T-helper 2 cell (primary cell): ENCODE measurements at places on chromosomes 1 and 21.

DNA sequence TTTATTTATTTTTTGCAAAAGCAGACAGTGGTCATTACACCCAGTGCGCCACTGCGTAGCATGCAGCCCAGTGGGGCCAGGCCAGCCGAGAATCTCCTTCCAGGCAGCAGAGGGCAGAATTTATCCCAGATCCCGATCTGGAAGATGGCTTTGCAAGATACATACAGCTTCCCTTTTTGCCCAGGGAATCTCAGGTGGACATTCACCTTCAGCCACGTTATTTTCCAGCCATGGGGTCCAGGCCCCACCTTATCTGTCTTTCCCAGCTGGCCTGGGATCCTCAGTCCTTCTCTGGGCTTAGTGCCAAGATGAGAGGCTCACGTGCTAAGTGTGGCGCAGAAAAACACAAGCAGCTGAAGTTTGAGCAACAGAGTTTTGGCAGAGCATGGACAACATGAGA, 123.6 kb downstream of the AJAP1 start:
- no peak for DNase-seq

- DNase-seq = no peak
Observed at GRCh38 chr1:200972985-200973742, 50.4 kb downstream of the KIF21B start.

GRCh38 chr1:159168043-159168442, 3.4 kb upstream of the CADM3 start:
- no peak for DNase-seq

DNA sequence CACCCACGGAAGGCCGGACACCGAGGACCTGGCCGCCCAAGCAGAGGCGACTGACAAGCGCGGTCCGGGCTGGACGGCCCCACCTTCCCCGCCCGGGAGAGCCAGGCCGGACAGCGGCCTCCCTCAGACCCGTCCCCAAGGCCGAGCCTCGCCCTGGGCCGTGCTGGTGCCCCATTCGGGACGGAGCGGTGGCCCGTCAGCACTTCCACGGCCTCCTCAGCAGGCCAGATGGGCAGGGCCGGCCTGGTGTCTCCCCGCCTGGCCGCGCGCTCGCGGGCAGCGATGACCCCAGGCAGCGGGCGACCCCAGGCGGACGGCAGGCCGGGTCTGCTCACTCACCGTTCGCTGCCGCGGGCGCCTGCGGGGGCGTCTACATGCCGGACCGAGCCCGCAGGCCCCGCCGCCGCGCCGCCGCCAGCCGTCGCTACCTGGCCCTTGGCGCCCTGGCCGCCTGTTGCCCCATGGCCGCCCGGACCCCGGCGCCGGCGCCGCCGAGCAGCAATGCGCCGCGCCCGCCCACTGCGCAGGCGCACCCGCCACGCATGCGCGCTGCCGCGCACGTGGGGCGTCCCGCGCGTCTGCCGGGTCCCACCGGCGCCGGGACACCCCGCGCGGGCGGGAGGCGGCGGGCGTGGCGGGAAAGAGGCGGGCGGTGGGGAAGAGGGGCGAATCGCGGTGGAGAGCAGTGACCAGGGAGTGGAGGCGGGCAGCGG, at the start of gene NADK:
NADK (minus strand) TSS at position 521 of the 713 bp plus-strand sequence. CDS start 13,064 bp downstream, outside the sequence.
- DNase-seq = peak; percentile 63

GRCh38 chr1:173175514-173176145, 31.5 kb downstream of the TNFSF4 start:
- no peak for DNase-seq

DNA sequence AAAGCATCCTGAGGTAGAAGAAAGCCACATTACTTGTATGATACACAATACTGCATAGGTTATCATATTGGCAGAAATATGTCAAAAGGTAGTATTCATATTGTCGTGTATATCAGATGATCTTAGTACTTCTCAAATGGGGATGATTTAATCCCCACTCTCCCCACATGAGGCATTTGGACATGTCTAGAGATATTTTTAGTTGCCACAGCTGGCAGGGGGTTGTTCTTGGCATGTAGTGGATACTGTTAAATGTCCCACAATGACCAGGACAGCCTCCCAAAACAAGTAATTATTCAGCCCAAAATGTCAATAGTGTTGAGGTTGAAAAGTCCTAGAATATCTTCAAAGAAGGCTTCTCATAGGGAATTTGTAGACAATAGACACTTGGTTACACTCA, 162.8 kb downstream of the NEGR1 start:
- no peak for DNase-seq

GRCh38 chr1:242242983-242243382, 244.1 kb upstream of the MAP1LC3C start:
- no peak for DNase-seq

DNA sequence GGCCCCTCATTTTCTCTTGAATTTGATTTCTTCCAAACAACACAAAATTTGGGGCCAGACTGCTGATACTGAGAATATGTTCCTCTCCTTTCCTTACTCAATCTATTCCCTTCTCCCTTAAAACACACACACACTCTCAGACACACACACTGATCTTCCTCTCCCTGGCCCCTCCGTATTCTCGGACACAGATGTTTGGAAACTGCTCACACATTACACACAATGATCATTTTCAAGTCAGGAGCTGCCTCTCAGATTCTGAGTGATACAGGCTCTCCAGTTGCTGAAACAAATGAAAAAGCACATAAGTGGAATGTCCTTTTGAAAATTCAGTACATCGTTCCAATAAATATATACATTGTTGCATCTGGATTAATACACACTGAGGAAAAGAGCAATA, 161.3 kb downstream of the CLEC20A start:
- no peak for DNase-seq

DNA sequence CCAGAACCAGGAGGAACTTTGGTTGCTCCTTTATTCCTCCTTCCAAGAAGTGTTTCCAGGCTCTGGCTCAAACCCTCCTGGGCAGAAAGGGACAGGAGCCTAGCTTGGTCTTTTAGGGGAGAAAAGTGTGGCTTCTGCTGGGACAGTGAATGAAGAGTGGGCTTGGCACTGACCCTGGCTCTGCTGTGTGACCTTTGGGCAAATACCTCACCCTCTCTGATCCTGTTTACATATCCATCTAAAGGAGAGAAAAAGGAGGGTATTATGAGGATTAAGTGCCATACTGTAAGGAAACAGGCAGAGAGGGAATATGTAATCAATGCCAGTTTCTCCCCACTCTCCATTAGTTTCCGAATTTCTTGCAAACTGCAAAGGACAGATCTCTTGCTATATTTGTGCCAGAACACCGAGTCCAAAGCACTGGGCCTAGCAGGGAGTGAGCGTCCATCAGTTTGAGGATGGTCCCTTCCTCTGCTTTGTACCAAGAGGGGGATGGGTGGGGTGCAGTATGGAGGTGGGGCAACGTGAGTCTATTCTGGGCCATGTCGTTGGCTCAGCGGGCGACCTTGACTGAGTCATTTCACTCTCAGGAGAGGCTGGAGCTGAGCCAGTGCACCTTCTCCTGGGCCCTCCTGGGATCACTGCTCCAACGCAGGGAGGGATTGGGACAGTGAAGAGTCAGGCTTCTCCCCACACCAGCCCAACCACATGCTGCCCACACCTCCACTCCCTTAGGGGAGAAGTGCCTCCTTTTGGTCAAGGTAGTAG, 38.4 kb downstream of the IGSF21 start:
- no peak for DNase-seq

GRCh38 chr21:45918835-45919447, 62.6 kb upstream of the COL6A1 start:
- DNase-seq = no peak

GRCh38 chr1:233114159-233114558, 163.7 kb downstream of the NTPCR start:
- no peak for DNase-seq

- no peak for DNase-seq
Observed at GRCh38 chr1:171379846-171380245, 65.9 kb downstream of the FMO4 start.

DNA sequence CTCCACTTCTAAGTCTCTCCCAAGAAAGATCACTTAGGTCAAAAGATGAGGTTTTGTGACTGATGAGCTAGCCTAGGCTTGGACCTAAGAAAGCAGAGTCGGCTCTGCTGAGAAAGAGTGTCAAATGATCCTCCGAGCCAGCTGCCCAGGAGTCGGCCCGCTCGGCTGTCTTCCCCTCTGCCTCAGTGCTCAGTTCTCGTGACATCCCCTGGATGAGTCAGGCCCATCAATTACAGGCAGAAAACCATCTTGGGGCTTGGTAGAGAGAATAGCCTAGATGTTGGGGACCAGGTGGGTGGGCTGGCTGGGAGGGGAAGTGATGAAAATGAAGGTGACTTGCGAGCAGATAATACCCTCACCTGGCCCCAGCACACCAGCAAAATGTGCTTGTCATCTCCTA, 60.5 kb downstream of the SLC66A1 start:
- no peak for DNase-seq

DNA sequence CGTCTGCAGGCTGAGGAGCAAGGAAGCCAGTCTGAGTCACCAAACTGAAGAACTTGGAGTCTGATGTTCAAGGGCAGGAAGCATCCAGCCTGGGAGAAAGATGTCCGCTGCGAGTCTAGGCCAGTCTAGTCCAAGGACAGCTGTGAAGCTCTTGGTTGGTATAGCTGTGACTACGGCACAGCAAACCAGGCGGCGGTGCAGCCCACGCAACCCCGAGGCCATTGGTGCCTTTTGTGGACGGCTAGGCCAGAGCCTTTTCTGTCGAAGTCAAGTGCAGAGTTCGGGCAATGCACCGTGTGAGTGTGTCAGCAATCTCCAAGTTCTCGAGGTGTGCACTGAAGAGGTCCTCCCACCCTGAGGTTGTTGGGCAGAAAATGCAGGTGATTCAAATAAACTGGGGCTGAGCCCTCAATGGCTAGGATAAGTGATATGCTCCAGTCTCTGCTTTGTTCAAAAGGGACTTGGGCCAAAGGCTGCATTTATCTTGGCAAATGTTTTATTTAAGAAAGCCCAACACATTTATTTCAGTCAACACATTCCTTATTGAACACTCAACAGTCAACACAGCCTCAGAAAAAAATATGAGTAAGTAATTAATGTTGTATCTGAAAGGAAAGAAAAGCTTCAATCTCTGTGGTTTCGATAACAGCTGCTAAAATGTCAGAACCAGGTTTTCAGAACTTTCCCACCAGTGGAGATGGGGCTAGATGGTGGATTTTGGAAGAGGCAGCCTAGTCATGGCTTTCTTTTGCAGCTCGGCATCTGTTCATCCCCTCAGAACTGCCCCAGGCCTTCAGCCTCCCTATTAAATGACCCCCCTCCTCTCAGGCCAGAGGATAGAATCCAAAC, 78.1 kb upstream of the COX20 start:
- no peak for DNase-seq

- DNase-seq = no peak
Observed at GRCh38 chr1:228154021-228154669, 4.4 kb downstream of the GJC2 start.

DNA sequence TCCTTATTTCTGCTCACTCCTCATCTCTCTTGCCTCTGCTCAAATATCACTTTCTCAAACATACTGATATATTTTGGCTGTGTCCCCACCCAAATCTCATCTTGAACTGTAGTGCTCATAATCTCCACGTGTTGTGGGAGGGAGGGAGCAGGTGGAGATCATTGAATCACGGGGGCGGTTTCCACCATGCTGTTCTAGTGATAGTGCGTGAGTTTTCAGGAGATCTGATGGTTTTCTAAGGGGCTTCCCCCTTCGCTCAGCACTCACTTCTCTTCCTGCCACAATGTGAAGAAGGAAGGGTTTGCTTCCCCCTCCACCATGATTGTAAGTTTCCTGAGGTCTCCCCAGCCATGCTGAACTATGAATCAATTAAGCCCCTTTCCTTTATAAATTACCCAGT, 26.6 kb downstream of the ZBTB8OS start:
- DNase-seq = no peak

DNA sequence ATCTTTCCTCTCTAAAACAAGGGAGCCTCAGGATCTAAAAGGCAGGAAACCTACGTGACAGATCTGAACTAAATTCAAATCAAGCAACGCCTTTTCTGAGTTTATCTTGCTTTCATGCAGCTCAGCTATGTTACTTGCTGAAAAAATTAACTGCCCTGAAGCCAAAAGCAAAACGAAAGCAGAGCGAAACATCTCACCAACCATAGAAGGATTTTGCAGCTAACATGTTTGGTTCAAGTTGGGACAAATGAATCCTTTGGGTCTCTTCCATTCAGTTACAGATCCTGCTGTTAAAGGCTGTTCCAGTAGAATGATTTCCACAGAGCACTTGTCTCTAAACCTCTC, 482 bp downstream of the SLC2A5 start:
- DNase-seq = no peak

DNA sequence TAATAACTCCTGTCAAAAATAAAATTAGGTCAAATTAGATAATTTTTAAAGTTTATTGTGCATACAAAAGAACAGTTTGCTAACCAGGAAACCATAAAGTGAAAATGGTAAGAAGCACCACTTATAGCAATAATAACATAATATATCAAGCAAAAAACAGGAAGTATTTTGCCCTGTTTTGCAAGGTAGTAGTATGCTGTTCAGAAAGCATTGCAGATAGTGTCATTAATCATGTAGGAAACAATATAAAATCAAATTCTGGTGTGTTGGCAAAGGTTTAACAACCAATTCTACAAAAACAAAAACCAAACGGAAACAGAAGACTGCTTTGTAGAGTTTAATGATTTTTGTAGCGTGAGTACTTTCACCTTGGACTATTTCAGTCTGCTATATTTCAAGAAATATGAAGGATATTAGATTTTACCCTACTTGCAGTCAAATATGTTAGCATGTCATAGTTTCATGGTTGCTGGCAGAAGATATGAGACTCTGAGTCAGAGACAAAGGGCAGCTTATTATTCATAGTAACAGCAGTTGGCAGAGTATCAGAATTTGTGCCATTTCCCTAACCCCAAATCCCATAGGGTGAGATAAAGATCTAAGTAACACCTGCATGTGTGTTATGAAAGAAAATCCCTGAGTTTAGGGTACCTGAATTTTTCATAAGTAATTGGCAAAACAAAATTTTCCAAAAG, 729.0 kb upstream of the BRINP3 start:
- DNase-seq = no peak

DNA sequence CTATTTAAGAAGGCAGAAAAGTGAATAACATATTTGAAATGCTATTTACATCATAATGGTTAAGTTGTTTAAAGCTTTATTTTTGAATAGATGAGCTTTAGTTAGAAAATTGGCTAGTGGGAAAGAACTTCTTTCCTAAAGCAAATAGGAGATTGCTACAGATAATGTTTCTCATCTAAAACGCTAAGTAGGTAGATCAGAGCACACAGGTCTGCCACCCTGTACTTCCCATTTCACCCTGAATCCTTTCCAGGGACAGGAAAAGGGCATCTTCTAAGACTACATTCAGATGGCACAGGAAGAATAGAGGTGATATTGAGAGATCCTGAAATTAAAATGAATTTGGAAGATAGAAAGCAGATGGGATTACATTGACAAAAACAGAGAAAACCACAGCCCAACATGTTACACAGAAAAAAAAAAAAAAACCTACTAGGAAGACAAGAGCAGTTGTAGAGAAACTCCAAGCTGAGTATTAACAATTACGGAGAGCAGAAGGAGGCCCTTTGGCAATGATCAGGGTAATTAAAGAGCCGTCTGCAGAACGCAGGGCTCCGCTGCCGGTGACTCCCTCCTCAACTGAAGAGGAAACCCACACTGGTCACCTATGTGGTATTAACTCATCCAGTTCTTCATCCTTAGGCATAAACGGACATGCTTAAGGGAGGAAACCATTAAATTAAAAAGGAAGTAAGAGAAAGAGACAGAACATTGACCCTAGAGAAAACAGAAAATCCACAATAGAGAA, 53.6 kb upstream of the MAP10 start:
- DNase-seq = no peak

- DNase-seq = no peak
Observed at GRCh38 chr1:243503155-243503554, 247.3 kb downstream of the SDCCAG8 start.
